ENCODE measurements at places on chromosomes 6 and 20.

DNA sequence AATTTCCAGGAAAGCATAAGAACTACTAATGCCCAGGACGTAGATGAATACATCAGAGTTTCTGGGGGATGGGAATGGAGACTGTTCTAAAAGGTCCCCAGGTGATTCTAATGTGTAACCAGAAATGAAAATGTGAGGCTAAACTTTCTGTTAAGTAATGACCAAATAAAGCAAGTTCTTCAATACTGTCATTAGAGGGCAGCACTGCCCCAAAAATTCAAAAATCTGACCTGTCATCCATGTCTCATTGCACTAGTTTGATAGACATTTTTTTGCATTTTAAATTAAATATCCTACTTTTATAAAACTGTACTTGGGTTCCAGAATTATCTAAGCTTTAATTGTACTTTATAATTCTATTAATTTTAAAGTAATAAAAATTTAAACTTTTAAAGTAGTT, 94.9 kb downstream of the RFX6 start:
- no peak for DNase-seq

- no peak for DNase-seq
Measured at GRCh38 chr20:32807706-32808105, 12.0 kb upstream of the MAPRE1 start.

GRCh38 chr6:42448927-42449659, 2.6 kb downstream of the TRERF1 start:
- DNase-seq = no peak

- DNase-seq = no peak
Measured at GRCh38 chr6:117494694-117495318, 12.3 kb downstream of the DCBLD1 start.

GRCh38 chr6:56227071-56227879, 20.1 kb downstream of the COL21A1 start:
- DNase-seq = no peak

Data from stimulated activated CD4-positive, alpha-beta T cell treated with anti-CD3 and anti-CD28 coated beads, Interleukin-1b, Interleukin-23, amount 100 ng/mL, for 1 hour (primary cell).